ENCODE measurements at places on chromosomes 1 and 21.
A peak's percentile ranks its signal among the peaks of the same experiment; 100 is the strongest.

DNA sequence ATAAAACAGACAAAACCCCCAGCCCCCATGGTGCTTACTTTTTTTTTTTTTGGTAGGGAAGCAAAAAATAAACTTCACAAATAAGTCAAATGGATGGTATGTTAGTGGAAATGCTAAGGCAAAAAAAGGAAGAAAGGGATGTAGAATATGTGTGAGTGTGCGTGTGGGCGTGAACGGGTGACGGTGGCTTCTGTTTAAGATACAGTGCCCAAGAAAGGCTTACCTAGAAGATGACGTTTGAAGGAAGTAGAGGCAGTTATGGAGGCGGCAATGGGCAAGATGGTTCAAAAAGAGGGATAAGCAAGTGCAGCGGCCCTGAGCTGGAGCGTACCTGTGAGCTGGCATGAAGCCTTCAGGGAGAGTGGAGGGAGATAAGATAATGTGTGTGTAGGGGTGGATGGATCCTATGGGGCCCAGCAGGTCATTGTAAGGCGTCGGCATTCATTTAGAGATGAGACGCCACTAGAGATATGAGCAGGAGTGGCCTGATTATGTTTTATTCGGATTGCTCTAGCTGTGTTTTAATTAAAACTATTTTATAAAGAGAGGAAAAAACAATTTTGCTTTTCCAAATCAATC, 19.9 kb downstream of the LEPR start:
- DNase-seq, result no peak

DNA sequence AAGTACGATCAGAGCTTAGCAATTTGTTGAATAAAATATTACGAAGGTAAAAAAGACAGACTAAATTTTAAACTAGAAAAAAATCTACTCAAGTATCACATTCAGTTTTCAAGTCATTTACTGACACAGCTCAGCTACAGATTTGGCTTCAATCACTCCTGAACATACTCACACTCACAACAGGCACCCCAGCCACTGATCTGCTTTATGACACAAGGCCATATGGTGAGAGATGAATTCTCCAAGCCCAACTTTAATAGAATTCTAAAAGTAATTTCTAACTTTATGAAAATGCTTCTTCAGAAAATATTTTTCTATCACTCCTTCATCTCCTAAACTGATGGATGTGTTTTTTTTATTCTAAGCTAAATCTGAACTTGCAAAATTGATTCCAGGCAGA, 337.1 kb downstream of the HHIPL2 start:
- DNase-seq, result no peak

GRCh38 chr1:211258756-211259637, at the start of gene RCOR3:
Gene RCOR3, plus strand, starts transcription at chr1:211259366. Its CDS starts 195 bp downstream, at chr1:211259561.
- DNase-seq, result peak; percentile 95

GRCh38 chr1:226903819-226904716, 33.7 kb downstream of the PSEN2 start:
- DNase-seq, result no peak

DNA sequence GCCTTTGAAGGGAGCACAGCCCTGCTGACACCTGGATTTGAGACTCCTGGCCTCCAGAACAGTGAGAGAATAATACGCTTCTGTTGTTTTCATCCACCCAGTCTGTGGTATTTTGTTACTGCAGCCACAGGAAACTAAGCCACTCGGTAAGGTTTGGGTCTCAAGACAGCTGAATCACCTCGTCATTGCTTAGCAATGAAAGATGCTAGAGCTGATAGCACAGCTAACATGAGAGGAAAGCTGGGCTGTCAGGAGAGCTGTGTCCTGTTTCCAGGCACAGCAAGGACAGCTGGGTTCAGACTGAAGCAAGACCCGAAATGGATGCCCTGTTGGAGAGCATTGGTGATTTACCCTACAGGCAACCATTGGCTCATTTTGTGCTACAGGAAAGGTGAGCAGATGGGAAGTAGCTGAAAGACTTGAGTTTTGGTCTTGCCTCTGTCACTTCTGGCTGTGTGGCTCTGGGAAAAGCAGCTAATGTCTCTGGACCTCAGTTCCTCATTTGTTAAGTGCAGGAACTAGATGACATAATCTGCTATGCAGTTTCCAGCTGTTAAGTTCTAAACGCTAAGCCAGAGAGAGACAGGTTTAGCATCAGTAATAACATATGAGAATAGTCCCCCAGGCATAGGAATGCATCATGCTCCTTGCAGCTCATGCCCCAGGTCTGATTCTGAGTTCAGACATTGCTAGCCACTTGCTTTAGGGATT, 58.0 kb downstream of the CLIC6 start:
- DNase-seq, result no peak

GRCh38 chr1:95301614-95302013, 67.6 kb downstream of the RWDD3 start:
- DNase-seq, result no peak

DNA sequence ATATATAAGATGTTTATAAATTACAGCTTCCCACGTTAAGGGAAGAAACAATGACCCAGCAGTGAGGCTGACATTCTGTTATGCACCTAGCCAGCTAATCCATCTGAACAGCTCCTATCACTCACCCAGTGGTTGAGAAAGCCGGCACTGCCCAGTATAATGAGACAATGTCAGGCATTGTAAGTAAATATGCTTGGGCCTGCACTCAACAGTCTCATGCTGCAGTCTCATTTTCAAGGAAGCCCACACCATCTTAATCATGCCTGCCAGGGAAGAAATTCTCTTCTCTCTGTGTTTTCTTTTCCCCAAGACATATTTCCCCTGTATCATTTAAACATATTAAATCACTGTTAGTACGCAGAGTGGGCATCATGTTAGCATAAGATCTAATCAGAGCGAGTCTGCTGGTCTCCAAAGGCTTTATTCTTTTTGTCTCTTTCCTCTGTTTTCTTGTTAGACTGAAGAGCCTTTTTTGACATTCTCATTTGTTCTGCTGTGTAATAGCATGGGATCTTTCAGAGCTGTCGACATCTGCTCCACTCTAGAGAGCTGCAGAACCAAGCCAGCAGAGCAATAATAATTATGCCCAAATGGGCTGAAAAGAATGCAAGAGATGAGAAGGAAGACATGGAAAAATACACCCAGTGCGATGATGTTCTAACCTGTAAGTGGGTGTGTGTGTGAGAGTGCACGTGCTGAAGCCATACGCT, 67.6 kb upstream of the SLC22A15 start:
- no peak for DNase-seq

DNA sequence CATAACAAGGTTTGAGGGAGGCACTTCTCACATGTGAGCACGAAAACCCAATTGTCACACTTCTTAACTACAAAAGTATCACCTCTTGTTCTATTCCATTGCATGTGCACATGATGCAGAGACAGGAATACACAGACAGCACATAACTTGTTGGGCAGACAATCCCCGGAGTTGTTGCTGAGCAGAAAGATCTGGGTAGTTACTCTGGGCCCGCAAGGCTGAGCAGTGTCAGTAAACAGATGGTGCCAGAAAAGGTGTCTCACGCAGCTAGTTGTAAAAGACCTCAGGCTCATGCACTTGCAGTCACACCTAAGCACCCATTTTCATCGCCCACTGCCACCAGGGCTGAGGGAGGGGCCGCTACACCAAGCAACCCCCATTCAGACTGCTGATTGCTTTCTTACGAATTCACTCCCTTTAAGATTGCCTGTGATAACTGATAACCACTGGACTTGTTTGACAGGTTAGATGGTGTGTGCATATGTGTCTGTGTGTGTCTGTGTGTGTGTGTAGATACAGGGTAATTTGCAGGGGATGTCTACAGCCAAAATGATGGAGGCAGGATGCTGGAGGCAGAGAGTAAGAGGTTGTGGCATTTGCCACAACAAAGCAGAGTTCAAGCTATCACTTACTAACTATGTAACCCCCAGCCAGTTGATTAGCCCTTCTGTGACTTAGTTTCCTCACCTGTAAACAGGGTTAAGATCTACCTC, 4.2 kb downstream of the LGR6 start:
- no peak for DNase-seq

GRCh38 chr1:97204468-97204867, 482.9 kb downstream of the PTBP2 start:
- DNase-seq, result no peak

Data from progenitor cell of endocrine pancreas (in vitro differentiated cells).